ENCODE measurements at places on chromosomes 11 and 22.

DNA sequence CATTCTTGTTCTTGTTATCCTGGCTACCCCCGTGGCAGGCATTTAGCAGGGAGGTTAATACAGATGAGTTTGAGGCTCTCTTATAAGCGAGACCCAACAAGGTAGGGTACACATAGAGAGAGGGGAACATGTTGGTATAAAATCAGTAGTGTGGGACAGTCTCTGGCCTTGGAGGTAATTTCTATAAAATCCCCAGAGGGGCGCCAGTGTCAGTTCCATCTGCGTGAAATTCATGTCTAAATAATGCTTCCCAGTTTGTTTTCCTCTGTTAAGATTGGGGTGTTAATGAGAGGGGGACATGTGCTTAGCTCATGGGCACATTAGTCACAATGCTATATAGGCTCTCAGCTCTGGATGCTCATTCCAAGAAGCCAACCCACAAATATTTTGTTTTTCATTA is 150.7 kb downstream of the MYO18B start:
- DNase-seq: no peak

DNA sequence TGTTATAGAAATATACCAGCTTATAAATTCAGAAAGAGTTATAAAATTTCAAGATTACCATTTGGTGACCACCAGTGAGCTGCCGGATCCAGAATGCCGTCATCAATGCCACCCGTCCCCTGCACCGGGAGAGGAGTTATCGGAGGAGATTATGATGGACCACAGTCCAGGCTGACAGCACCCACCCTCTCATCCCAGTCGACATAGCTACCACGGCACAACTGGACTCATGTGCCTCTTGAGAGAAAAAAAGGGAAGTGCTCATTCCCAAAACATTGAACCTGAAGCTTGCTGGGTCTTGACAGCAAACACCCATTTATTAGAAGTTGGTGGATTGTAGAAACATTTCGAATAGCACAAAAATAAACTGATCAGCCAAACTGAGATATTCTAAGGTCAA is 1331.5 kb downstream of the TBC1D22A start:
- DNase-seq: no peak

- DNase-seq: no peak
Observed at GRCh38 chr22:43879901-43880540, 11.8 kb downstream of the PNPLA5 start.

GRCh38 chr11:9137293-9138132 is 46.1 kb upstream of the SCUBE2 start:
- DNase-seq: peak; percentile 84

DNA sequence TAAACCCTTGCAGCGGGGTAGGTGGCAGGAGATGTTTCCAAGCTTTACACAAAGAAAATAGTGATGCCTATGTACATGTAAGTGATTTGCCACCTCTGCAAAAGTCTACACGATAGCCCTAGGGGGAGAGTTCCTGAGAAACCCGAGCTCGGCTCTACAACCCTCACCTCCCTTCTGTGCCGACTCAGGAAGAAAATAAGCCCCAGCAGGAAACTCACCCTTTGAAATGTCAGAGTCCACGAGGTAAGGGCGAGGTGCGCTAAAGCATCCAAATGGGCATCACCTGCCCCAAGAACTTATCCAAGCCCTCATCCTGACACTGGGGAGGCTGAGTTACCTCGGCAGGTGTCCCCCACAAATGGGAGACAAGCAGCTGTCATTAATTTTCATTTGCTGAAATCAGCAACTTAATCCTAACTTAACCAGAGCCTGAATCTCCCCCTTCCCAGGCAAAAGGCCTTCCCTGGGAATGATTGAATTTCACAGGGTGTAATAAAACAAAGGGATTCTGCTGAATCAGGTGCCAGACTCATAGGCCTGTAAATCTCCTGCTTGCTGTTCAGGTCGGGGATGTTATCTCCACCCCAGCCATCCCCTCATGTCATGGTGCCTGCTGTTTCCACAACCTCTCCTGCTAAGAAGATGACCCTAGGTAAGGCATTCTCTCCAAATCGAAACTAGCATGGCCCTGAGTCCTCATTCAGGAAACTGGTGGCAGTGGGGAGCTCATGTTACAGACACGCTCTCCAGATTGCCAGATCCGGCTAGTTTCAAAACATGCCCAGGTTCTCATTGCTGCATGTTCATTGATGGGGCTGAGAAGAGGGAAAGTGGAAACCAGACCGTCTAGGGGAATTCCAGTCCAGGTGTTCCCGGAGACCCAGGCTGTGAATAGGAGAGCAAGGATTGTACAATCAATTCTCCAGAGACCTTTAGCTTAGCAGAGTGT is 105.3 kb upstream of the KIRREL3 start:
- peak; percentile 66 for DNase-seq

DNA sequence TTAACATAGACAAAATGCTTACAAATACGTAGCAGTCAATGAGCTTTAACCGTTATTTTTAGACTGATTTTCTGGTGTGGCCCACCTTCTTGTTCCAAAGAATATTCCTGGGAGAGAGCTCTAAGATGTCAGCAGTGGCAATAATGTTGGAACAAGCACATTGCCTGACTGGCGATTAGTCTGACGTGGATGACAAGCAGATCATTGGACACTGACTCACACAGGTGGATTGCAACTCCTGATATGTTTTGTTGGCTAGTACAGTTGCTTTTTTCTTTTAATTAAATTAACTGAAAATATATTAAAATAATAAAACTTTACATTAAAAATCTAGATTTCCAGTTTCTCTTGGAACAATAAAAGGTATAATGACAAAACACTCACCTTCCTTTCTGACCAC is 78.0 kb downstream of the TENM4 start:
- DNase-seq: peak; percentile 69

DNA sequence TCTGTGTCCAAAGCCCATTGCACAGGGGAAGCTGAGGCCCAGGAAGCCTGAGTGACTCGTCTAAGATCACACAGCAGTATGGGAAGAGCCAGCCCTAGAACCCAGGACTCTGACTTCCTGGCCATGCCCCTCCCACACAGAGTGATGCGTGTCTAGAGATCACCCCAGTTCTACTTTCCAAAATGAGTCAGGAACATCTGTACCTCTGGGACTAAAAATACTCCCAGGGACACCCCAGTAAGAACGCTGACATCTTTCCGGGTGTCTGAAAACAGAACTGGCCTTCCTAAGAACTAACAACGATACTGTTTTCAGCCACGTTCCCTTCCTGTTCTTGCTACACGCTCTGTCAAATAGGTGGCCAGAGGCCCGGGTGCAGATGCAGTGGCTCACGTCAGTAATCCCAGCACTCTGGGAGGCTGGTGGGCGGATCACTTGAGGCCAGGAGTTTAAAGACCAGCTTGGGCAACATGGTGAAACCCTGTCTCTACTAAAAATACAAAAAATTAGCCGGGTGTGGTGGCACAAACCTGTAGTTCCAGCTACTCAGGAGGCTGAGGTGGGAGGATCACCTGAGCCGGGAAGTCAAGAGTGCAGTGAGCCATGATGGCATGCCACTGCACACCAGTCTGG is 21.7 kb upstream of the PDGFB start:
- no peak for DNase-seq

GRCh38 chr22:44743804-44744211 is 8.6 kb upstream of the ARHGAP8 start:
- no peak for DNase-seq

DNA sequence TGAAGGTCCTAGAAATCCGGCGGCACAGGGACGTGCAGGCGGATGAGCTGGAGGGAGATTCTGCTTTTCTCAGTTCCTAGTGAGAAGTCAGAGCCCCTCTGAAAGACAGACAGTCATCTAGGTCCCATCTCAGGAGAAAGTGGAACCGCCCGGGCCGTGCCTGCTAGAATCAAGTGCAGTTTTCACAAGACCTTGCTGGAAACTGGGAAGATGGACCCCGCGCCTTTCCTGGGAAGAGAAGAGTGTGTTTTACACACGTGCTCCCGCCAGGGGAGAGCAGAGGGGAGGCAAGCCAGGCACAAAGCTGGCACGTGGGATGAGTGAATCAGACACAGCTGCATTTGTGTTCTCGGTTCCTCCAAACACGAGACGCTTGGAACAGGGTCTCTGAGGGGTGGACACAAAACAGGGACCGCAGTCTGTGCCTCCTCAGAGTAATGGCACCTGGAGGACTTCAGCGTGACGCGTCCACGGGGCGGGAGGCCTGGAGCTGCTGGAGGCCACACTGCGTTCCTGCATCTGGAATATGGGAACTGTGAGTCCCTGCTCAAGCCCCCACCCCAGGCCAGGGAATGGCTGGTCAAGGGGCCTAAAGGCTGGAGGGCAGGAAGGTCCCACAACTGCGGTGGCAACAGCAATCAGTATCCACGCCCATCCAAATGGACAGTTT is 218.3 kb downstream of the BRD1 start:
- no peak for DNase-seq

- DNase-seq: no peak
Observed at GRCh38 chr22:45493286-45493771, 9.4 kb upstream of the FBLN1 start.

DNA sequence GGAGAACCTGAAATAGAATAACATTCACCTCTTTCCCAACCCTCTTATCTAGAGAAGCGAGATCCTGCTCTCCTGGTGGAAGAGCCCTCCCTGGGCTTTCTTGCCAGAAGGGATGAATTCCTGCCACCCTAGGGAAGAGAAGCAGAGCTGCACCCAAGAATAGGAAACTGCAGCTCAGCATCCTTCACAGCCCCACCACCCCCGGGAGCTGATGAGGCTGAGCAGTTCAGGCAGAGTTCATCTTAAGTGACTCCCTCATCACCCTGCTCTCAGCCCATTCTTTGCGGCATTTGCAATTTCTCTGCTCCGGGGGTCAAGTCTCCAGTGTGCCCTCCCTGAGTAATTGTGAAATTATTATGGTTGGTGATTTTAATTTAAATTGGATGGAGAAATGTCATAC is 514.9 kb downstream of the BUD13 start:
- DNase-seq: no peak

DNA sequence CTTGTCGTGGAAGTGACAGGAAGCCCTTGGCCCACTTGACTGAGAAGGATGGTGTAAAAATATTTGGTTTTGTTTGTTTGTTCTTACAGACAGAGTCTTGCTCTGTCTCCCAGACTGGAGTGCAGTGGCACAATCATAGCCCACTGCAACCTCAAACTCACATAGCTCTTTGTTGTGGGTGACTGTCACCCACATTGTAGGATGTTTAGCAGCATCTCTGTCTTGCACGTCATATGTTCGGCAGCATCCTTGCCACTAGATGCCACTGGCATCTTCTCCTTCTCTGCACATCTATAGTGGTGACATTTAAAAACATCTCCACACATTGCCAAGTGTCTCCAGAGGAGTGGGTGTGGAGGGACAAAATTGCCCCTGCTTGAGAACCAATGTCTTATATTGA is 56.8 kb downstream of the PRR5L start:
- DNase-seq: no peak

Measured in kidney tubule cell (primary cell).